ENCODE measurements at places on chromosomes 11 and 22. TPM values are rescaled to one million over a fixed set of nuclear protein-coding genes. Genes with fewer than 3 reads are reported as not detected.

DNA sequence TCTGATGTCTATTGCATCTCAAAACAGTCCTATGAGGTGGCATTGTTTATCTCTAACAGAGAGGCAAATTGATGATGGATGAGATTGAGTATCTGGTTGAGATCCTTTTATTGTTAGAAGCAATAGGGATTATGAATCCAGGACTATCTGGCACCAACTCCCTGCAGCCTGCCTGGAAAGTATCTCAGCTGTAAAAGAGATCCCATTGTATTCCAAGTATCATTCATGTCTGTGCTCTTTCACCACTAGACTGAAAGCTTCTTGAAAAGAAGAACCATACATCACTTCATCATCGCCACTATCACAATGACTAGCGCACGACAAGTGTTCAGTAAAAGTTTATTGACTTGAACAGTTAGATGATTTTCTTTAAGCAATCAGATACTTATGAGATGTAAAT is 41.9 kb upstream of the PCF11 start:
- DNase-seq: no peak

DNA sequence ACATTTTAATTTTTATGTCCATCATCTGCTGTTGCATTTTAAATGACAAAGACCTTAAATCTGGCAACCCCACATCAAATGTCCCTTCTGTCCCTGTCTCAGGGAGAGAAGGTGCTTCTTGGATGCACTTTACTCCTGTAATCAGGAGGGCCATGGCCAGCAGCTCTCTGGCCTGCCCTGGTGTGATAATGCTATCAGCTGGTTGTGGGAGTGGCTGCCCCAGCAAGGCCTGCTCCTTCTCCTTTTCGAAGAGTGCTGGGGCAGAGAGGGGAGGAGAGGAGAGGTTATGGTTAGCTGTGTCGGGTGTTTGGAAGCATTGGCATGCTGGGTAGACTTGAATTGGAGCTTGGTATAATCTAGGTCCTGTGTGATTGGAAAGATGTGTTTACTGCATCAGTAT is 12.8 kb downstream of the TNRC6B start:
- no peak for DNase-seq

DNA sequence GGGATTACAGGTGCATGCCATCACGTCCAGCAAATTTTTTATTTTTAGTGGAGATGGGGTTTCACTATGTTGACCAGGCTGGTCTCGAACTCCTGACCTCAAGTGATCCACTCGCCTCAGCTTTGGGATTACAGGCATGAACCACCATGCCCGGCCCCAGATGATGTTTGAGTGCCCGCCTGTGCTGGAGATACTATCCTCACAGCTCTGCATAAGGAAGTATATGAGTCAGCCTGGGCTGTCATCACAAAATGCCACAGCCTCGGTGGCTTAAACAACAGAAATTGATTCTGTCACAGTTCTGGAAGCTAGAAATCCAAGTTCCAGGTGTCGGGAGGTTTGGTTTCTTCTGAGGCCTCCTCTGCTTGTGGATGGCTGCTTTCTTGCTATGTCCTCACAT is 119.3 kb downstream of the OSBP2 start:
- no peak for DNase-seq

Gene AIFM3
- total RNA-seq: 0.11 TPM

GRCh38 chr11:128462922-128463321 is 124.4 kb downstream of the ETS1 start:
- peak; percentile 2 for DNase-seq

Gene IFITM10
- 1.8 TPM for total RNA-seq

- no peak for DNase-seq
These were observed 1.1 kb upstream of the FANCF start for GRCh38 chr11:22626573-22627239.

GRCh38 chr22:22687638-22688500 is 43.5 kb downstream of the GGTLC2 start:
- peak; percentile 22 for DNase-seq

DNA sequence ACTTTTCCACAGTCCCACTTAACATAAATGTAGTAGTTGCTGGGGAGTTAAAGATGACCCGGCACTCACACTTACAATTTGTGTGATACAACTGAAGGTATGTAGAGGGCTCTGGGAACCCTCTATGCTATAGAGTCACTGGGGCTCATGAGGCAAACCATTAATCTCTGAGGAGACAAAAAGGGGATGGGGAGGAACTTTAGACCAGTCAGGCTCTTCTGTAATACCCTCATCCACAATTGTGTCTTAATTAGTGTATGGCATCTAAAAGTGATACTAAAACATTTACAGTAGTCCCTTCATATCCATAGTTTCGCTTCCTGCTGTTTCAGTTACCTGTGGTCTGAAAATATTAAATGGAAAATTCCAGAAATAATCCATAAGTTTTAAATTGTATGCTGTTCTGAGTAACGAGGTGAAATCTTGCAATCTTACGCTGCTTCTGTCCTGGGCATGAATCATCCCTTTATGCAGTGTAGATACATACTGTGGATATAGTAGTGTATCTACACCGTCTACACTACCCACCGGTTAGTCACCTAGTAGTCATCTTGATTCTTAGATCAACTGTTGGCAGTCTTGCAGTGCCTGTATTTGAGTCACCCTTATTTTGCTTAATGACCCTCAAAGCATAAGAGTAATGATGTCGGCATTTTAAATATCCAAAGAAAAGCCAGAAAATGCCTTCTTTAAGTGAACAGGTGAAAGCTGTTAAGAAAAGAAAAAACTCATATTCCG is 12.2 kb downstream of the CBL start:
- DNase-seq: no peak

GRCh38 chr22:44516841-44517240 is 18.8 kb upstream of the RTL6 start:
- DNase-seq: no peak

Gene GLYAT
- total RNA-seq: not detected

DNA sequence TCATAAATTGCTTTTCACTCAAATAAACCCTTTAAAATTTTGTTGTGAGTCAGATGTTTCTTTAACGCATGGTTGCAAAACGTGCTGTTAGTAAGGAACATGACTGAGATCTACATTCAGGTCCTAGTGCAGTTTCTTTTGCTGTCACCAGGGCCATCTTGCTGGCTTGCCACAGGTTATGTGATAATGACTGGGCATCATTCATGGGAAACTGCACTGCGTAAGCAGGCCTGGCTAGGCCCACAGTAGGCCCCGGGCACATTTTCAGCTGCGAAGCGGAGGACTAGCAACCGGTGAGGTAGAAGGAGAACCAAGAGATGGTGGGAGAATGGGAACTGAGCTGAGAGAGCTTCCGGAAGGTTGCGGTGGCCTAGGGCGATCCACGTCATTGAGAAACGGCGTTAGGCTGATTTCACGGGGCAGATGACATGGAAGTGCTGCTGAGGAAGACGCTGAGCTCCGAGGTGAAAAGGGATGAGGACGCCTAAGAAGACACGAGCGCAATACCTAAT is 3.2 kb upstream of the KLHDC7B start:
- DNase-seq: no peak

DNA sequence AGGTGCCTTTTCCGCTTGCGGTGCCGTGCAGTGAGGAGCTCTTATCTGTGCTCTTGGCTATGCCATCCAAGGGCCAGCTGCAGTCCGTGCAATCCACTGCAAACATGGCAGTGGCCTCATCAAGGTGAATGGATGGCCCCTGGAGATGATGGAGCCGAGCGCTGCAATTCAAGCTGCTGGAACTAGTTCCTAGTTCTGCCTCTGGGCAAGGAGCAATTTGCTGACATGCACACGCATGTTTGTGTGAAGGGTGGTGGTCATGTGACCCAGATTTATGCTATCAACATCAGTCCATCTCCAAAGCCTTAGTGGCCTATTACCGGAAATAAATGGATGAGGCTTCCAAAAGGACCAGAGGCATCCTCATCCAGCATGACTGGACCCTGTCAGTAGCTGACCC is 3.1 kb upstream of the EHD1 start:
- no peak for DNase-seq

Data from activated naive CD4-positive, alpha-beta T cell treated with anti-CD3 and anti-CD28 coated beads, Interleukin-2, amount 50 U/mL, for 72 hours (primary cell).